Activated naive CD4-positive, alpha-beta T cell treated with anti-CD3 and anti-CD28 coated beads, Interleukin-2, amount 10 ng/mL, durations not matched to agents 5 hours and 36 hours (primary cell): ENCODE measurements at places on chromosomes 4 and X. TPM values are rescaled to one million over a fixed set of nuclear protein-coding genes. Genes with fewer than 3 reads are reported as not detected.

Gene FRMD7
- not detected for total RNA-seq

Gene AWAT2
- total RNA-seq, result not detected

Gene HTATSF1
- total RNA-seq, result 58.5 TPM

Gene DGKQ
- 16.8 TPM for total RNA-seq

Gene MAGEA9B
- total RNA-seq, result not detected

Gene NPNT
- not detected for total RNA-seq

Gene SRPK3
- not detected for total RNA-seq

Gene ZMAT1
- total RNA-seq, result 6.0 TPM

Gene FGG
- total RNA-seq, result not detected

Gene PHKA2
- 28.6 TPM for total RNA-seq

Gene CT47B1
- total RNA-seq, result not detected

Gene SPANXN3
- not detected for total RNA-seq

Gene TLR3
- total RNA-seq, result 0.53 TPM

Gene EREG
- not detected for total RNA-seq

Gene MAGED4B
- total RNA-seq, result 0.34 TPM

Gene SMPX
- not detected for total RNA-seq

Gene SMIM10
- total RNA-seq, result 0.24 TPM

Gene ERAS
- total RNA-seq, result not detected

Gene CHRNA9
- 0.29 TPM for total RNA-seq

Gene DMRTC1
- total RNA-seq, result not detected

Gene CXCL9
- 1.0 TPM for total RNA-seq

Gene F8A3
- total RNA-seq, result 0.20 TPM

Gene HGFAC
- total RNA-seq, result not detected

Gene HS3ST1
- total RNA-seq, result not detected

Gene SATL1
- not detected for total RNA-seq

Gene USP17L13
- total RNA-seq, result not detected

Gene SLAIN2
- 53.4 TPM for total RNA-seq

Gene SYN1
- total RNA-seq, result 0.72 TPM

Gene RBMXL3
- total RNA-seq, result not detected

Gene CYTL1
- not detected for total RNA-seq

Gene TMEM35A
- total RNA-seq, result not detected

Gene ESX1
- total RNA-seq, result not detected

Gene UGT8
- total RNA-seq, result not detected

Gene PHEX
- 0.14 TPM for total RNA-seq

Gene ANKRD17
- 49.2 TPM for total RNA-seq

Gene PPEF1
- total RNA-seq, result not detected

Gene BRS3
- total RNA-seq, result not detected

Gene MTNR1A
- total RNA-seq, result not detected

Gene BMP2K
- total RNA-seq, result 25.2 TPM

Gene UGT2B11
- total RNA-seq, result not detected

Gene ASMT
- not detected for total RNA-seq

Gene GPR143
- total RNA-seq, result not detected

Gene ADAMTS3
- not detected for total RNA-seq

Gene ARX
- not detected for total RNA-seq

Gene SLC25A53
- total RNA-seq, result 8.0 TPM

Gene CTAG1A
- total RNA-seq, result not detected

Gene TMSB15B
- total RNA-seq, result 8.6 TPM

Gene EDA2R
- total RNA-seq, result 2.3 TPM

Gene MAGEA12
- total RNA-seq, result not detected

Gene CAPN6
- total RNA-seq, result not detected

Gene FRAS1
- not detected for total RNA-seq

Gene PASD1
- not detected for total RNA-seq

Gene ATOH1
- total RNA-seq, result not detected

Gene DBET
- total RNA-seq, result not detected

Gene UGT2A3
- total RNA-seq, result not detected

Gene PSAPL1
- not detected for total RNA-seq
